ENCODE measurements at places on chromosomes 11 and 22. TPM values are rescaled to one million over a fixed set of nuclear protein-coding genes. Genes with fewer than 3 reads are reported as not detected.

The KDM4D gene
- total RNA-seq: 1.1 TPM

The TEAD1 gene
- total RNA-seq: 54.3 TPM

The OR2AT4 gene
- not detected for total RNA-seq

The SBF1 gene
- 55.6 TPM for total RNA-seq

The MS4A6E gene
- not detected for total RNA-seq

The MCAM gene
- 2,944 TPM for total RNA-seq

The GAL3ST3 gene
- total RNA-seq: 0.36 TPM

The IGLL5 gene
- total RNA-seq: not detected

The UBQLNL gene
- 0.07 TPM for total RNA-seq

The CCDC116 gene
- total RNA-seq: 0.13 TPM

The PLEKHA7 gene
- 0.13 TPM for total RNA-seq

The PVALB gene
- total RNA-seq: not detected

The LRRC55 gene
- total RNA-seq: not detected

The MS4A3 gene
- total RNA-seq: not detected

The ANKK1 gene
- 0.07 TPM for total RNA-seq

The TRIM22 gene
- 115 TPM for total RNA-seq

The TRIM51 gene
- total RNA-seq: not detected

The SLC5A4 gene
- 0.93 TPM for total RNA-seq

The POTEH gene
- not detected for total RNA-seq

The VPREB1 gene
- total RNA-seq: not detected

The MISFA gene
- 0.65 TPM for total RNA-seq

The NXPE4 gene
- total RNA-seq: not detected

The HMGXB4 gene
- total RNA-seq: 36.0 TPM

The YPEL4 gene
- 0.07 TPM for total RNA-seq

The HOATZ gene
- not detected for total RNA-seq

The LAYN gene
- total RNA-seq: 2.5 TPM

The UBASH3B gene
- 28.1 TPM for total RNA-seq

The OPCML gene
- not detected for total RNA-seq

The KDM4E gene
- total RNA-seq: not detected

The TXN2 gene
- 27.9 TPM for total RNA-seq

The SLC22A9 gene
- not detected for total RNA-seq

The OR8G5 gene
- total RNA-seq: not detected

The KRTAP5-1 gene
- not detected for total RNA-seq

The CAPN5 gene
- total RNA-seq: 10.1 TPM

All from thoracic aorta endothelial cell (primary cell).